ENCODE measurements at places on chromosomes 6 and 20.

GRCh38 chr6:26195376-26195923 is 108.2 kb downstream of the HFE start:
- peak; percentile 97 for DNase-seq

- no peak for DNase-seq
These were observed 243.5 kb upstream of the PREP start for GRCh38 chr6:105646391-105646867.

DNA sequence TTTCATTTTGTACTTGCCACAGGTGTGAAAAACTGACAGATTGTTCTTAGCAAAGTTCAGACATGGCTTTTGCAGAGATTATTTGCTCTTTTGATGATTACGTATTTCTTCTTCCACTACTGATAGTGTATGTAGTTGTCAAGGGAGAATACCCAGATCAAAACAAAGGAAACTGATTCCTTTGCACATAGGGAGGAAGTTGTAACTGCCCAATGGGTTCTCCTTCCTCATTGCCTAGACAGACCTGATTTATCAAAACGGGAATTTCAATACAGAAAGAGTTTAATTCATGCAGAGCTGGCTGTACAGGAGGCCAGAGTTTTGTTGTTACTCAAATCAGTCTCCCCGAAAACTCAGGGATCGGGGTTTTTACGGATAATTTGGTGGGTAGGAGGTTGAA is 214.7 kb downstream of the BCAS1 start:
- DNase-seq: no peak

DNA sequence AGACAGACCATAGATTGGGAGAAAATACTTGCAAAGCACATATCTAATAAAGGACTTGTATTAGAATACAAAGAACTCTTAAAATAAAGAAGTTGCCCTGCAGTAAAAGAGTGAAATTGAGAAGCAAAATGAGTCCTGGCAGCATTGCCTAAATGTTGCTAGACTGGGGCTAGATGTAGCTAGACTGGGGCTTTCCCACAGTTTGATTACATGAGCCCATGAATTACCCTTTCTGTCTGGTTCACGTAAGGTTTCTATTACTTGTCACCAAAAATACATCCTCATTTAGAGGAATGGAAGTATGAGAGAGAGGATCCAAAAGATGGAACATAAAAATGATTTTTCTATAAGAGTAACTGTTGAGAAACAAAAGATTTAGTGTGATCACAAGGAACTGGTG is 57.6 kb upstream of the CCDC28A start:
- DNase-seq: no peak

GRCh38 chr20:52031206-52031562 is 160.4 kb downstream of the ZFP64 start:
- no peak for DNase-seq

DNA sequence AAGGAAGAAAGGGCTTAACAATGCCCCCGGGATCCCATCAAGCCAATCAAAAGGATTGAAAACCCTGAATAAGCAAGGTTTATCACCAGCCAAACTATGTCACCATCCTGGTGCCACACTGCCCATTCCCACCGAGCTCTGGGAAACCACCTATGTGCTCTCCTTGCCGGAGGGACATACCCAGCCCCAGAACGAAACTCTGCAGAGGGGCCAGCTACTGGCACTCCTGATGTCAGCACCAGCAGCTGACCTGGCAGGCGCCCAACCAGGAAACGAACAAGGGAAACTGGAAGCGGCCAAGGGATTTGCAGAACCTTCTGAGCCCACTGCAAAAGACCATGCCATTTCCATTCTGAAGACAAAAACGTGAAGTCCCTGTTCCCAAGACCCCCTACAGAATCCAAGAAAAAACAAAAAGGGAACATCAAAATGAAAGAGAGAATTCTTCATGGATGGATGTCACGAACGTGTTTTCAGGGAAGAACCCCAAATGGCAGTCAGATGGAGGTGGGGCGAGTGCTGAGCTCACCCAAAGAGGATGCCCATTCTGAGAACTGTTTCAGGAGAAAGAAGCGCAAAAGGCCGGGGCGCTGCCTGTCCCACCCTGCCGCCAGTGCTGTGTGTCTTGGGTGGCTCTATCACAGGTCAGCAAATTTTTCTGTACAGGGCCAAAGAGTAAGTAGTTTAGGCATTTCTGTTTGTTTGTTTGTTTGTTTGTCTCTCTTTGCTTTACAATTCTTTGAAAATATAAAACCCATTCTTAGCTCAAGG is 305.2 kb downstream of the ESR1 start:
- DNase-seq: no peak

GRCh38 chr6:164911151-164911550 is 398.3 kb downstream of the C6orf118 start:
- no peak for DNase-seq

DNA sequence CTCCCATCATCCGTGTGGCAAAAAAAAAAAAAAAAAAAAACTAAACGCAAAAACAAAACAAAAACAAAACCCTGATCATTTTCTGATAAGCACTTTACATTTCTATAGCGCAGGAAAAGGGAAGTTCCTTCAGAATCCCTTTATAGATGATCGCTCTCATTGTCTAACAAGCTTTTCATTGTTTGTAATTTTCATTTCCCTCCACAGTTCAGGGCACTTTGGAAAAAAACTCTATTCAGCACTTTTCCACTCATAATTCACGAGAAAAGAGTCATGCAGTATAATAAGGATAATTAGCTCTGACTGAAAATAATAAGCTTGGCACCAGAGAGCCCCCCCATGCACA is 89.4 kb upstream of the ATXN1 start:
- no peak for DNase-seq

GRCh38 chr6:136550045-136550329 is 235 bp downstream of the MAP7 start:
- DNase-seq: peak; percentile 57

DNA sequence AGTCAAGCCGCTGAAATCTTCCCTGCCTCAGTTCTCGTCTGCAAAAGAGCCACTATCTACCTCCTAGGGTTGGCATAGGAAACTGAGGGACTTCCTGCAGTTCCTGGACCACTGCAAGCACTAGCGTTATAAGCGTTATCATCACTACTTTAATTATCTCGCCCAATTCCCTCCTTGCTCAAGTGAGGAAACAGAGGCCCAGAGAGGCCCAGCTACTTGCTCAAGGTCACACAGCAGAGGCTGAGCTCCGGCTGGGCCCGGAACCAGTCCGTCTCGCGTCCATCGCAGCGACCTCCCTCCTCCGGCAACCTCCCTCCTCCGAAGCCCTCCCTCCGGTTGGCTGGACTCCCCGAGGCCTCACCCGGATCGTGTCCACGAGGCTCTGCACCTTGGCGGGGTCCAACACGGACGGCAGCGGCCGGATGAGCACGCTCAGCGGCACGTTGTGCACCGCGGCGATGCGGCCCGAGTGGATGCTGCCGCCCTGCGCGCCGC is 338 bp downstream of the SRXN1 start:
- DNase-seq: no peak

GRCh38 chr20:1215386-1216170 is 10.3 kb upstream of the RAD21L1 start:
- no peak for DNase-seq

- DNase-seq: no peak
These were observed 859.3 kb upstream of the FLRT3 start for GRCh38 chr20:15196547-15197255.

DNA sequence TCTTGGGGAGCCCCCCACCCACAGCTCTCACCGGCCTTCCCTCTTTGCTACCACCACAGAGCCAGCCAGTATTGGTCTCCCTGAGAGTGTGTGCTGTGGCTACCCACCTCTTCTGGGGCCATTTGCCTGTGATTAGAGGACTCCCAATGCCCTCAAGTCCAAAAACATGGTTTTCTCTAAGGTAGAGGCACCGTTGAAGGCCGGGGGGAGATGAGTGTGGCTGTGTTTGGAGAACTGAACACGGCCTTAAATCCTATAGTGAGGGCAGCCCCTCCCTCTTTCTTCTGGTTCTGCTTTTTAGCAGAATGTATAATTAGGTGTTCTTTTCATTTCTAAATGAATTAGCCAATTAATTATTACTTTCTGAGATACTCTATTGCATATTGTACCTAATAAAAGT is 2.5 kb downstream of the CCR6 start:
- no peak for DNase-seq

GRCh38 chr20:25222461-25223178 is 25.3 kb upstream of the PYGB start:
- DNase-seq: no peak

GRCh38 chr20:8020314-8021079 is 936 bp upstream of the TMX4 start:
- DNase-seq: peak; percentile 4

- peak; percentile 13 for DNase-seq
These were observed 550.7 kb upstream of the FLRT3 start for GRCh38 chr20:14888134-14888533.

- DNase-seq: no peak
These were observed 79.4 kb downstream of the CD24 start for GRCh38 chr6:106894978-106895702.

GRCh38 chr6:147700436-147701209 is 192.1 kb downstream of the SAMD5 start:
- DNase-seq: no peak

DNA sequence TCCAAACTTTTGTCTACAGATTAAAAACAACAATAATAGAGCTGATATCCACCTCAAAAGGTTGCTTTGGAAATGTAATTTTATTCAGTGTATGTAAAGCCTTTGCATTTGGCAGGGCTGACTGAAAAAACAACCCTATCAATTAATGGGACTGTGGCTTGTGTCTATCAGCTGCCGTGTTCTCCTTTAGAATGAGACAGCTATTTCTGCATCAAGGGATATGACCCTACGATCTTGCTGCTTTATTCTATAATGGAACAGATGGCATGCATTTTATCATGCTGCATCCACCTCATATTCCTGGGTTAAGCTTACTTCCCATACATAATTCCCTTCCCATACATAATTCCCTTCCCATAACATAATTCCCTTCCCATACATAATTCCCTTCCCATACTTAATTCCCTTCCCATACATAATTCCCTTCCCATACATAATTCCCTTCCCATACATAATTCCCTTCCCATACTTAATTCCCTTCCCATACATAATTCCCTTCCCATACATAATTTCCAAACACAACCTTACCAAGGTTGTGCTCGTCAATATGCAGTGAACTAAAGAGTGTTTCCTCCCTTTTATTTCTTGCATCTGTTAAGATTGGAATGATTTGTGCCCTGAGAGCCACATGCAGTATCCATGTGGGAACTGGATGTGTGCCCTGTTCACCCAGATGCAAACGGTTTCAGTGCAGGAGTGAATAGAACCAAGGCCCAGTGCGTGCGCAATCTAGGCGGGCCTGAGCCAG is 26.8 kb downstream of the SERPINB6 start:
- no peak for DNase-seq

- DNase-seq: no peak
These were observed 14.9 kb downstream of the SYCP2L start for GRCh38 chr6:10901770-10902169.

- peak; percentile 68 for DNase-seq
These were observed 117.5 kb downstream of the GPX5 start for GRCh38 chr6:28643017-28643740.

DNA sequence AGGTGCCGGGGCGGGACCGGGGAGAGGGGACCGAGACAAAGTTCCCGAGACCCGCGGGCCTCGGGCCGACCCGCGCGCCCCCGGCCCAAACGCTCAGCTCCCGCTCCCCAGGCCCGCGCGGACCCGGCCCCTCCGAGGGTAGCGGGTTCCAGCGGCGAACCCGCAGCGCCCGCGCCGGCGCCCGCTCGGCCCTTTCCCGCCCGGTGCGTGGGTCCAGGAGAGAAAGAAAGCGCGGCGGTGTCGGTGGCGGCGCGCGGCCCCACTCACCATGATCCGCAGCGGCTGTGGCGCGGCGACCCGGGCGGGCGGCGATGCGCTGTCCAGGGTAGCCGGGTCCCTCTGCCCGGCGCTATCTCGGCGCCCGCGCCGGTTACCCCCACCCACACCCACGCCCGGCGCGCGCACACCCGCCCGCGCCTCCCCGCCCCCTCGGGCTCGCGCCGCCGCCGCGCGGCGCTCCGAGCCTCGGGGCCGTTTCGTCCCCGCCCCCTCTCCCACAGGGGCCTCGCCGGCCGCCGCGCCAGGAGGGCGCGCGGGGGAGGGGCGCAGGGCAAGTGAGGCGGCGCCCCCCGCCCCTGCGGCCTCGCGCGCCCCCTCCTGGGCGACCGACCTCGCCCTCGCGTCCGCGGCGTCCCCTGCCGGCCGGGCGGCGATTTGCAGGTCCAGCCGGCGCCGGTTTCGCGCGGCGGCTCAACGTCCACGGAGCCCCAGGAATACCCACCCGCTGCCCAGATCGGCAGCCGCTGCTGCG is at the start of gene ELOVL2:
Gene ELOVL2, minus strand, starts transcription at position 345 of the 751 bp plus-strand sequence. Its CDS starts 75 bp downstream, at position 270.
- peak; percentile 72 for DNase-seq

DNA sequence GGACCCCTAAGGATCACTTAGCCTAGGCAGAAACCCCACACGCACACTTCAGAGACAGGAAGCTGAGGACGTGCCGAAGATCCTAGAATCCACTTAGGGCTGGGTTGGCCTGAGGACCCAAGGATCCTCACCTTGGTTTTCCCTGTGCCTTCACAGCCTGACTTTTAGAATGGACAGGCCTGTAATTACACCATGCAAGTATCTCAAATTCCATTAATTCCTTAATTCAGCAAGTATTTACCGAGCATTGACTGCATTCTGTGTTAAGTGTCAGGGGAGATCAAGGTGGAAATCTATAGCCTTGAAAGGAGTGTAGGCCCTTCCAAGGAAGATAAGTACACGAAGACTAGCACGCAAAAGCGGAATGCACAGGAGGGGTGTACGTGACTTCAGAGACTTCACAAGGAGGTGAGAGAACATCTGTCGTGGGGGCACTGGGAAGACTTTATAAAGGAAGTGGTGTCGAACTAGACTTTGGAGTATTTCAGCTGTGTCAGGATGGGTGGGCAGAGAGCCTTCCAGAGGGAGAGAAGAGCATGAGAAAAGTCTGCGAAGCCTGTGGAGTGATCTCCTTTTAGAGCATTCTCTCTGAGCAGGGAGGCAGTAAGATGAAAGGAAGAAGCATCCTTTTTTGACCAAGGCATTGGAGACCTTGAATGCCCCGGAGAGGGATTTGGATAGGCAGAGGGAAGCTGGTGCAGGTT is 4.0 kb downstream of the DSP start:
- DNase-seq: no peak

DNA sequence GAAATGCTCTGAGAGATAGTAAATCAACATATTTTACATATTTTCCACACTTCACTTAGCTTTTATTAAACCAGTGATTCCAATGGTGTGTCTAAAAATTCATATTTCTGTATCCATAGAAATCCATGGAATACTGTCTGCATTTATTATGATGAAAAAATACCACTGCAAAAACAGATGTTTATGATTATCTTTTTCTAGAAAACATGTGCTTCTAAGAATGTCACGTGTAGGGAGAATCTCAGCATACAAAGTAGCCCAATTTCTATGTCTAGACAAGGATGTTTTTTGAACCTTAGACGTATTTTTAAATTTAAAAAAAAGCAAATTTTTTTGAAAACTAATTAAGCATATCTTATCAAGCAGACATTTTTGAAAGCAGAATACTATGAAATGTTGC is 622.4 kb downstream of the TENT5A start:
- peak; percentile 52 for DNase-seq

DNA sequence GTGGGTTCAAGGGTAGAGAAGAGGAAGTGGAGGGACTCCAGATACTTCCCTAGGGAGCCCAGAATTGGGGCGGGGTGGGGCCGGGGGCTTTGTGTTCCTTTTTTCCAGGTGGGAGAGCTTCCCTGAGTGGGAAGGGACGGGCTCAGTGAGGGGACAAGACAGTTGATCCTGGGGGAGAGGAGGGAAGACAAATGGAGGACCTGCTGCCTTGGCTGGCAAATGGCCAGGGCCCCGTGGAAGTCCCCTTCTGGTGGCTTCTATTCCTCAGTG is 2.6 kb downstream of the CTSZ start:
- no peak for DNase-seq
